AG09309 (cell line): ENCODE measurements at places on chromosomes 3 and 15.

- peak; percentile 62 for DNase-seq
Observed at GRCh38 chr3:141454906-141455602, 31.8 kb upstream of the RASA2 start.

DNA sequence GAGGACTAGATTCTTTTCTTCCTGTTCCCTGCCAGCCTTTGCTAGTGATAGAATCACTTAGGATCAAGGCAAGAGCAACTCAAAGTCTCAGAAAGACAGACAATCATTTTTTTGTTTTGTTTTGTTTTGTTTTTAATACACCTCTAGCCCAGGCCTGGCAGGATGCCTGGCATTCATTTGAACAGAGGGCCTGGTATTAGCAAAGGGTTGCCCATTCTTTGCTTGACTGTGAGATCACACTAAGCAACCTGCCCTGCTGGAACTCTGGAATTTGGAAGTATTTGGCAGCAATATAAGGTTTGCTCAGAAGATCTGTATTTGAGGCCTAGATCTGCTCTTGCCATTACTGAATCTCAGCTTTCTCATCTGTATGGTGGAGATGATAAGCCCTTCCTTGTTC, 21.8 kb upstream of the ATP13A5 start:
- no peak for DNase-seq

DNA sequence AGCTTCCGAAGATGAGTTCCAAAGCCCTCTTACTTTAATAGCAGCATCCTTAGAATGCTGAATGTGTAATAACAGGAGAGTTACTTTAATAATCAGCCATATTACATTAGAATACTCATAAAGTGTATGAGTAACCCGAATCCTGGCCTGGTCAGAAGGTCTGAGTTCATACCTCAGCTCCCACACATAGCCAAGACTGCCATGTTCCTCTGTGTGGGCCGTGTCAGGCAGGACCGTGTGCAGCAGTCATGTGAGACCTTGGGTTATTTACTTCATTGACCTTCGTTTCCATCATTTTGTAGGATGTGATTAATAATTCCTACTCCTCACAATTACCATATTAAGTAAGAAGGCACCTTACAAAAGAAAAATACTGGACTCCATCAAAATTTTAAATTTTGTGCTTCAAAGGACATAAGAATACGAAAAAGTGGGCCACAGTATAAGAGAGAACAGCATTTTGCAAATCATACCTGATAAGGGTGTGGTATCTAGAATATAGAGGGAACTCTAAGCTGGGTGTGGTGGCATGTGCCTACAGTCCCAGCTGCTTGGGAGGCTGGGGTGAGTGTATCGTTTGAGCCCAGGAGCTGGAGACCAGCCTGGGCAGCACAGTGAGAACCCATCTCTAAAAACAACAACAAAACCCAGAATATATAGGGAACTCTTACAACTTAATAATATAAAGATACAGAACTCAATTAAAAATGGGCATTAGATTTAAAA, 163.4 kb downstream of the ATG7 start:
- DNase-seq = no peak

DNA sequence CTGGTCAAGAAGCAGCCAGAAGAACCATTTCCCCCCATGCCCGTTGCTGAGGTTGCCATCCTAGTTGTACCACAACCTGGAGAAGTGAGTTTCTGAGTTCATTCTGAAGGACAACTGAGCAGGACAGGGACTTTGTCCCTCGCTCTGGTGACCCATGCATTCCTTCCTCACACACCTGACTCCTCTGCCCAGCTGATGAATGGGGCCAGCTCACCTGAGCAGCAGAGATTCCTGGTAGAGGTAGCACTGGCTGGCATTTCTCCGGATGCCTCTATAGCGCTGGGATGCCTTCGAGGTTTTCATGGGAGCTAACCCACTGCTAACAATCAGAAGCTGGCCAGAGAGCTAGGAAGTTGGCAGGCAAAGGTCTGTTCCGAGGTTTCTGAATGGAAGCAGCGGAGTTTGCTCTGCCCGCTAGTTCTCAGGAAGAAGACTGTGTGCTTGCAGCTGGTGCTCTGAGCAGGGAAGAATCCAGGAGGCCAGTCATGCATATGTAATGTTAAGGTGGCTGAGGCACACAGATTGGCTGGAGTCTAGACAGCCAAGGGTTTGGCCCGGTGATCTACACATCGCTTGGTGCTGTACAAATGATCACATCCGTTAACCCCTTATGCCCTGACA, at the start of gene TMC3:
Gene TMC3 (minus strand): TSS at position 439 of the 621 bp plus-strand sequence. CDS start 136 bp downstream, at position 303.
- no peak for DNase-seq

- no peak for DNase-seq
Observed at GRCh38 chr15:59028387-59028955, 41.0 kb downstream of the RNF111 start.

DNA sequence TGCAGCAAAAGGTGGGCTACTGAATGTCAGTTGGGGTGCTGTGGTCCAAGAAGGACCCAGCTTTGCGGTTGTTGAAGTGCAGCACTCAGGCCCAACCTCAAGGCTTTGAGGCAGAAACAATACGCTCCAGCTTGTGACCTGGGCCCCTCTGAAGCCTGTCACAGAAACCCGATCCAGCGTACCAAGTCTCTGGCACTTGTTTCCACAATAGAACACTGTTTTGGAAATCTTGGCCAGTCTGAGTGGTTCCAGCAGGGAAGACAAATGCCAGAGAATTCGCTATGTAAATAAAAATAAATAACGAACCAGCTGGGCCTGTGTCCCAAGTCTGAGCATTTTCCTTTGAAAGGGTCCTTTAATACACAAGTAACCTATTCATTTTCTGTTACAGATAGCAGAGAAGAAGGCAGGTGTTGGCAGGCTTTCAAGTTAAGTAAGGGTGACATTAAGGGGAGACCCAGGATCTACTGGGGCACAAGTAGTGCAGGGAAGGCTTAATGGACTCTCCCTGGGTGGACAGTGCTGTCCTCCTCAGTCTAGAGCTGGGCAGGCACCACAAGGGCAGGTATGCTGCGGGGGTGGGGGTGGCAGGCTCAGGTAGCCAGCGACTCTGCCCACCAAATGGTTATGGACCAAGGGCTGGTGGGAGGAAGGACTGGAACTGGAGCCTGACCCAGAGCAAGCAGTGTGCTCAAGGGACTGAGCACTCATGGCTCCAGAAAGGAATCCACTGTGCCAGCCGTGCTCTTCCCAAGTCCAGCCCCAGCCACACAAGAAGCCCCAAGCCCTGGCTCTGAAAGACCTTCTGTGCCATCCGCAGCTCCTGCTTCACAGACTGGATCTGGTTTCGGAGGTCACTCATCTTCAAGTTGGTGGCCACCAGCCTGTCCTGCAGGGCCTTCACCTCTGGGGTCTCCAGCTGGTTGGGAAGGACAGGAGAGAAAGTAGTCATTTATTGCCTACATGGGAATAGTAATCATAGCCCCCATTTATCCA, 26.3 kb downstream of the CCDC13 start:
- no peak for DNase-seq

- DNase-seq = no peak
Observed at GRCh38 chr3:48561045-48561736, 2.4 kb downstream of the UCN2 start.

DNA sequence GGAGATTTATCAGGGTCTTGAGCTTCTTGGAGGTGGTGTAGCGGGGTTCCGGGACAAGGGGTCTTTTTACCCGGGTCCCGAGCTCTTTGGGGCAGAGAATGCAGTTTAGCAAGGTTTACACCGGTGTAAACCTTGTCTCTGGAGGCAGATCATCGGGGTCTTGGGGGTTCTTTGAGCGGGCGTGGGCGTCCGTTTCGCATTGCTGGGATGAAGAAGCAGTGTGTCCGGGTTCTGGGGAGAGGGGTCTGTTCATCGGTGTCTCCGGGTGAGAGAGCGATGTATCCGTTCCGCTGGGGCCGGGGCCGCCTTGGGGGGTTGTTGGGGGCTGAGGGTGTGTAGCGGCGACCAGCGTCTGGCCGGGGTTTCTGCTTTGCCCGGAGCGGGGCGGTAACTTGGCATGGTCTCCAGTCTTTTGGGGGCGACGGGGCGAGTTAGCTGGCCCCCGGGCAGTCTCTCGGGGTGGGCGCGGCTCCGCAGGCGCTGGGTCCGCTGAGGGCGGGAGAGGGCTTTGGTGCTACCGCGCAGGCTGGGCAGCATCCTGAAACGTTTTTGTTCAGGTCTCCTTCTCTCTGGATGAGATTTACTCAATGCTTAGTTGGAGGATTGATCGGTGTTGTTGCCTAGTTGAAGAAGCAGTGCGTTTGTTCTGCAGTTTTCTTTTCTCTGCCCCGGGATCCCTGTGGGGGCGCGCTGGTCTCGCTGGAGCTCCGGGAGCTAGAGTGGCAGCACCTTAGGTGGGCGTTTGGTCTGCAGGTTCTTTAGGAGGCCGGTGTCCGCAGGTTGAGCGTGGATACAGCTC, 843 bp downstream of the GLCE start:
- no peak for DNase-seq

DNA sequence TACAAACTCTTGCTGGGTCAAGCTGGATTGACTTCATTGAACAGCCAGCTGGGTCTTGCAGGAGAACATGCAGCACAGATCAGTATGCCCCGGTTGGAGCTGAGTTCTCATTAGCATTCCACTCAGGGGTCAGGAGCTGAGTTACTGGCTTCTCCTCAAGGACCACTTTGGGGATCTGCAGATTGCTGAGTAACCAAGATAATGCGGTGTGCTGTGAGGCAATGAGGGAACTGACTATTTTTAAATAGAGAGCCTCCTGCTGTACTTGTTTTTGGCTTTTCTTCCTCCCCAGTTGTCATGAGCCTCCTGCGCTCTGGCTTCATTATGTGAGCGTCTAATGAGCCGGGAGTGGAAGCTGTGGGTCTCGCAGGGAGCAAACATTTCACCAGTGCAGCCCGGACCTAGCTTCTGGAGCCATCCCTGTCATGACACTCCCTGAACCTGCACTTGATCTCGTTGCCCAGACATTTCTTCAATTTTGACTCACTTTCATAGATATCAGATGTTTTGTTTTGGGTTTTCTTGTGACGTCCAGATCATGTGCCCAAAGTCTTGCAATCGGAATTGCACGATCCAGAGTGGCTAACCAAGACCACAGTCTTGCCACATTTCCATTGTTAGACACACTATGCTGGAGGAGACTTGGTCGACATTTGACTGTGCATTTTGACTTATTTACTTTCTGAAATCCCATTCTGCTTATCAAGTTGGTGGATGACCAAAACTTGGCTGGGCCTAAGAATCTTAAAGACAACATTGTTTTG, 327.2 kb downstream of the LRTM1 start:
- DNase-seq = no peak

GRCh38 chr3:150388498-150389418, 19.3 kb upstream of the TSC22D2 start:
- no peak for DNase-seq

- no peak for DNase-seq
Observed at GRCh38 chr3:138348754-138349739, 668 bp downstream of the MRAS start.

DNA sequence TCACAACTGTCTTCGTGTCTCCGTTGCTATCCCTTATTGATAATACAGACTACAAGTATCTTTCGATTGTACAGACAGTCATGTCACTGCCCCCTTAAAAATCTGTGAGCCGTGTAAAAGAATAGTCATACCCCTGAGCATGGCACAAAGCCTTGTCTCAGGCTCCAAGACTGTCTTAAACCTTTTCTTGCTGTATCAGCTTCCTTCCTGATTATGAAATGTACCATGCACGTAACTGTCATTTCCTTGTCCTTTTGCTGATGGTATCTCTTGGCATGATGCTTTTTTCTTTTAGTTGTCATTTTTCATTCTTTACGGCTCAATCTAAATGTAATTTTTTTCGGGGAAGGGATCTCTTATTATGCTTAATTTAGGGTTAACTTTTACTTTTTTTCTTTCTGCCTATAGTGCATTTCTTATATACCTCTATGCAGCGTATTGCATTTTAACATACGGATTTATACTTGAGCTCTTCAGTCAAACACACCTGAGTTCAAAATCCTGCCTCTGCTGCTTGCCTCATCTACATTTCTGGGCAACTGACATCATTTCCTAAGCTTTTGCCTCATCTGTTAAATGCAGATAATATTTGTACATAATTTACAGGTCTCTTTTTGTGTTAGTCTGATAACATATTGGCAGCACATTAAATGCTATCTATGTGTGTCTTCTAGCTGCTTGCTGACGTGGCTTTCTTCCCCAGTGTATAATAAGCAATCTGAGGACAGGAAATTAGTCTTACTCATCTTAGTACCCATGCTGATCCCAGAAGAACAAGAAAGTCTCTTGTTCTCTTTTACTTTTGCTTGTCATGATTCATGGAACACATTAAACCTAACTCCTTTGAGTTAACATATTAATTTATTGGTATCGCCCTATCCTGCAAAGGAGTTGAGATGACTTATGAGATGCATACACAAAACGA, 57.3 kb downstream of the ROBO2 start:
- no peak for DNase-seq

GRCh38 chr3:47912006-47912504, 104.2 kb downstream of the MAP4 start:
- DNase-seq = no peak

DNA sequence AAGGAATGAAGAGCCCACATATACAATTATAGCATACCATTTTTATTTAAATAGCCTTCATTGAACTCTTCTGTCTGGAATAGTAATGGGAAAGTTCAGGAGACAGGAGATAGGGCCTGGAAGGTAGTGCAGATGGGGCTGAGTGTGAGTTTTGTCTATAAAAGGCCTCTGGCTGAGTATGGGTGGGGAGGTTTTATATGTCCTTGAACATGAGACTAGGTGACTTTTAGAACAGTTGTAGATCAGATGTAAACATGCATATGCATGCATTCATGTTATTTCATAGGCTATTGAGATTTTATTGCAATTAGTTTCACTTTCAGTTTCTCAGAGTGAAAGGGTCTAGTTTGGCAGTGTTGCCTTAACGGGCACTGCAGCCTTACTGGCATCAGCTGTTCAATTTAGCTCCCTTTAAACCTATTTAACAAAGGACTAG, 27.1 kb downstream of the CGGBP1 start:
- no peak for DNase-seq

- no peak for DNase-seq
Observed at GRCh38 chr3:47594792-47595191, 16.1 kb upstream of the CSPG5 start.

DNA sequence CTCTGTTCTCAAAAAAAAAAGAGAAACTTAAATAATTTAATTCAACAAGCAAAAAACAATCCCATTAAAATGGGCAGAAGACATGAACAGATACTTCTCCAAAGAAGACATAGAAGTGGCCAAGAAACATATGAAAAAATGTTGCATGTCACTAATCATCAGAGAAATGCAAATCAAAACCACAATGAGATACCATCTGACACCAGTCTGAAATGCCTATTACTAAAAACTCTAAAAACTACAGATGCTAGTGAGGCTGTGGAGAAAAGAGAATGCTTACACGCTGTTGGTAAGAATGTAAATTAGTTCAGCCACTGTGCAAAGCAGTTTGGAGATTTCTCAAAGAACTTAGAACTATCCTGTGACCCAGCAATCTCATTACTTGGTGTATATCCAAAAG, 382.9 kb downstream of the OTOL1 start:
- no peak for DNase-seq

GRCh38 chr3:5330152-5330810, 142.8 kb downstream of the EDEM1 start:
- DNase-seq = no peak

- DNase-seq = no peak
Observed at GRCh38 chr3:195270079-195270816, 711 bp downstream of the XXYLT1 start.
